AG04450 (cell line): ENCODE measurements at places on chromosomes 12 and 14.

DNA sequence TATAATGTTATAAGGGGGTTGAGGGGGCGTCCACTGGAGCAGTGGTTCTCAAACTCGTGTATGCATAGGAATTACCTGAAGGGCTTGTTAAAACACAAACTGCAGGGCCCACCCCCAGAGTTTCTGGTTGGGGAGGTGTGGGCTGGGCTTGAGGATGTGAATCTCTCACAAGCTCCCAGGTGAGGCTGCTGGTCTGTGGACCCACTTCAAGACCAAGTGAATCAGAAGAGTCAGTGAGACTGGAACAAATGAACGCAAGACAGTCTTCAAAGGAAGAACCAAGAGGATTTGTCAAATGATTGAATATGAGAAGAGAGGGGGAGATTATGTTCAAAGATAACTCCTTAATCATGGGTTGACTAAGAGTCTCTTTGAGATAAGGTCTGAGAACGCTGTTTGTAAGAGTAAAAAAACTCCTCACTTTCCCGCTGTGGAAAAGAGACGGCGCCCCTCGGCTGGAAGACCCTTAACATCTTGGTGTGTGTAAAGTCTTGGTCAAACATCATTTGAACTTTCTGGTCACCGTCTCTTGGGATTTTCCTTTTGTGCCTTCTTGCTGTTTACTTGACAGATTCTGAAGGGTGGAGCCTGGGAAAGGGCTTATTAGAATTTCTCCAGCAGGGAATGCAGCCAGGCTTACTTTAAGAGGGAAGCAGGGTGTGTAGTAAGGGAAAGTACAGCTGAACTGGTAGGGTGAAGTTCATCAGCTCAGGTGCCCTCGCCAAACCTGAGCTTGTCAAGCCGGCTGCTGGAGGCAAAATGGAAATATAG, 5.3 kb upstream of the FOXN3 start:
- DNase-seq: no peak

DNA sequence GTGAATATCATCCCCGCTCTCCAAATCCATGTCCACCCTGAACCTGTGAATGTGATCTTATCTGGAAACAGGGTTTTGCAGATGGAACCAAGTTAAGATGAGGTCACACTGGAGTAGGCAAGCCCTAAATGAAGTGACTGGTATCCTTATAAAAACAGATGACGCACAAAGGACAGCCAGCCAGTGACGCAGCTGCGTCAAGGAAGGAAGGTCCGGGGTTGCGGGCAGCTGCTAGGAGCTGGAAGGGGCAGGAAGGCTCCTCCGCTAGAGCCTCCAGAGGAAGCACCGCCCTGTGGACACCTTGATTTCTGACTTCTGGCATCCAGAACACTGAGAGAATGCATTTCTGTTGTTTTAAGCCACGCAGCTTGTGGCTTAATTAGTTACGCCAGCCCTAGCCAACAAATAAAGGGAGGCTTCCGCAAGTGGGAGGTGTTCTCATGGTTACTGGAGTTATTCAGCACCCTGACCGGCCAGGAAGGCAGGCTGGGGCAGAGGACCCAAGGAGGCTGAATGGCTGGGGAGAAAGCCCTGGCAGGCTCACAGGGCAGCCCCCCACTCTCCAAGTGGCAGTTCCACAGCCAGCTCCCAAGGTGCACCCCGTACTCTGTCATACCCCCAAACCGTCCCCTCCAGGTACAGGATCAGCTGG, 127.6 kb upstream of the NCOR2 start:
- no peak for DNase-seq

DNA sequence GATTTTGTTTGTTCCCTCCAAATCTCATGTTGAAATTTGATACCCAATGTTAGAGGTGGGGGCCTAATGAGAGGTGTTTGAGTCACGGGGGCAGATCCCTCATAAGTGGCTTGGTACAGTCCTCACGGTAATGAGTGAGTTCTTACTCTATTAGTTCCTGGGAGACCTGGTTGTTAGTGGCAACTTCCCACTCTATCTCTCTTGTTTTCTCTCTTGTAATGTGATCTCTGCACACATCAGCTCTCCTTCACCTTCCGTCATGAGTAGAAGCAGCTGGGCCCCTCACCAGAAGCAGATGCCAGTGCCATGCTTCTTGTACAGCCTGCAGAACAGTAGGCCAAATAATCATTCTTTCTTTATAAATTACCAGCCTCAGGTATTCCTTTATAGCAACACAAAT, 29.6 kb upstream of the KCNK10 start:
- DNase-seq: no peak

- DNase-seq: no peak
These were observed 14.0 kb downstream of the CCDC62 start for GRCh38 chr12:122788387-122788786.

- DNase-seq: no peak
These were observed 1131.1 kb downstream of the TMEM121 start for GRCh38 chr14:106657460-106657859.

DNA sequence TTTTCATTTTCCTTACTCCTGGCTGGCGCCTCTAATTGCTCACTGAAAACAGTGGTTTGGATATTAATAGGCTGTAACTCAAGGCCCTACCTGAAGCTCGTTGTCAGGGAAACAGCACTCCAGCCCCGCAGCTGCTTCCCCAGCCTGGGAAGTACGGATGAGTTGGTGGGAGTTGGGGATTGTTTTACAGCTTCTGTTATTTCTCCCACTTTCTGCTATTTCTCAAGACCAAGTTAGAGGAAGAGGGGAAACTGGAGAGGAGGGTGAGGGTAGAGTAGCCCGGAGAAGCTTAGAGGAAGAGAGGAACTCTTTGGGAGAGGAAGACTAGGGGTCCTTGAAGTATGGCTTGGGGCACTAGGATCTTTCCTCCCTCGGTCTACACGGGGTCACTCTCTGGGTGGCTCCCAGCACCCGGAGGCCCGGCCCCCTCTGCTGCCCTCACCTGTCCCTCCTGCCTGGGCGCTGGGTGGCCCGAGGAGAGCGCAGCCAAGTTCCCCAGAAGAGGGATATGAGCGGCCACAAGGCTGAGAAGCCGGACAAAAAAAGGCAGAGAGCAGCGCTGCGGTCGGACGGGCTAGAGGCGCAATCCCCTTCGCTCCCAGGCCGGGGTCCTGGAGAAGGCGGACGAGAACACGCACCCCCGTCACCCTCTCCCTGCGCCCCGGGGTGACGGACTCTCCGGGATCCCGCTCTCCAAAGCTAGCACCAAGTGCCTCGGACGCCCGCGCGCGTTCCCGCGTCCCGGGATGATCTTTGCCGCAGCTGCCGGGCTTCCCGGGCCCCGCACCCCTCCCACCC, 671 bp downstream of the SPTB start:
- DNase-seq: no peak

- no peak for DNase-seq
These were observed 855.3 kb downstream of the DIO2 start for GRCh38 chr14:79356040-79356439.

- no peak for DNase-seq
These were observed 32.8 kb downstream of the ERP29 start for GRCh38 chr12:112046003-112046402.

GRCh38 chr14:54108481-54109471, 152.2 kb upstream of the BMP4 start:
- DNase-seq: peak; percentile 48

GRCh38 chr14:69711065-69711464, 55.9 kb upstream of the SRSF5 start:
- no peak for DNase-seq

GRCh38 chr12:3207858-3208257, 130.7 kb downstream of the TSPAN9 start:
- DNase-seq: no peak

- DNase-seq: no peak
These were observed 228.5 kb upstream of the G2E3 start for GRCh38 chr14:30330445-30330844.

DNA sequence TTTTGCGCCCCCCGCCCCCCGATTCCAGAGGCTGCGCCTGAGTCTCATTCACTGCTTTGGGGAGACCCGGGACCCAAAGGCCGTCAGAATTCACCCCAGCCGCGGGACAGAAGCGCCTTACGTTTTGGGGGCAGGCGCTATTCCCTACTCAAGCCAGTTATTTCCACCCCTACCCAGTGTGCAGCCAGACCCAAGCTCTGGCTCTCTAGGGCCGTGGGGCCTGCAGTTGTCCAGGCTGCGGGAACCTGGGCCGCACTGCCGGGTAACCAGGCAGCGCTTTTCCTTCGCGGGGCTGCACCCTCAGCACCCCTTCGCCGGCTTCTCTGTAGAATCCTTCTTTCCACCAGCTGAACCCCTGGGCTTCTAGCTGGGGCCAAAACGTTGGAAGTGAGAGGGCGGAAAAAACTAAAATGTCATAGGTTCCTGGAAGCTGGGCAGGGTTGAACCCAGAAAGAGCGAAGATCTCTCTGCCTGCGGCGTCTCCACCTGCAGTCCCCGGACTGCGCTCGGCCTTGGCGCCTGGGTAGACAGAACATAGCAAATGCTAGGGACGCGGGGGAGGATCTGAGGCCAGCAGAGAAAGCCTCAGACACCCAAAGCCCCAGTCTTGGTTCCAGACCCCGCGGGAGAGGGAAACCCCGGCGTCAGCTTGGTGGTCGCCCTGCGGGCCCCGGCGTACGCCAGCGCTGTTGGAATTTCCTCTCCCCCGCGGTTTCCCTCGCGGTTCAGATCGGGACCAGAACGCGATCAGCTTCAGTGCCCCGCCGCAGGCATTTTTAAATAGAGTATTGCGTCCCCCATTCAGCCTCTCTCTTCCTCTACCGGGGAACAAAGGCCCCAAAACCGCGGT, 18.3 kb downstream of the TBX3 start:
- no peak for DNase-seq

DNA sequence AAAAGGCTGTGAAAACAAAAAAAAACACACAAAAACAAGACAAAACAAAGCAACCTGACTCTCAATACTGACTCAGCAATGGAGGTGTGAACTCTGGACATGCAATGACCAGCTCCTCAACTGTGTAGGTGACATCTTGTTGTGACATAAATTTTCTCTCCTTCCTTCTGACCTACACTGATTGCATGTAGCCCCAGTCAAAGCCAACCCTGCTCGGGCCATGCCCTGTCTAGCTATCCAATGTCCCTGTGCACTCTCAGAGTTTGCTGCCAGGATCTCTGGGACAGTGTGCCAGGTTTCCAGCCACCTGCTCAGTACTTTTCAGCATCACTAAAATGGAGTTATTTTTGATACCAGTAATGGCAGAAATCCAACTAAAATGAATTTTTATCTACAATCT, 18.9 kb upstream of the CRACR2A start:
- DNase-seq: no peak

DNA sequence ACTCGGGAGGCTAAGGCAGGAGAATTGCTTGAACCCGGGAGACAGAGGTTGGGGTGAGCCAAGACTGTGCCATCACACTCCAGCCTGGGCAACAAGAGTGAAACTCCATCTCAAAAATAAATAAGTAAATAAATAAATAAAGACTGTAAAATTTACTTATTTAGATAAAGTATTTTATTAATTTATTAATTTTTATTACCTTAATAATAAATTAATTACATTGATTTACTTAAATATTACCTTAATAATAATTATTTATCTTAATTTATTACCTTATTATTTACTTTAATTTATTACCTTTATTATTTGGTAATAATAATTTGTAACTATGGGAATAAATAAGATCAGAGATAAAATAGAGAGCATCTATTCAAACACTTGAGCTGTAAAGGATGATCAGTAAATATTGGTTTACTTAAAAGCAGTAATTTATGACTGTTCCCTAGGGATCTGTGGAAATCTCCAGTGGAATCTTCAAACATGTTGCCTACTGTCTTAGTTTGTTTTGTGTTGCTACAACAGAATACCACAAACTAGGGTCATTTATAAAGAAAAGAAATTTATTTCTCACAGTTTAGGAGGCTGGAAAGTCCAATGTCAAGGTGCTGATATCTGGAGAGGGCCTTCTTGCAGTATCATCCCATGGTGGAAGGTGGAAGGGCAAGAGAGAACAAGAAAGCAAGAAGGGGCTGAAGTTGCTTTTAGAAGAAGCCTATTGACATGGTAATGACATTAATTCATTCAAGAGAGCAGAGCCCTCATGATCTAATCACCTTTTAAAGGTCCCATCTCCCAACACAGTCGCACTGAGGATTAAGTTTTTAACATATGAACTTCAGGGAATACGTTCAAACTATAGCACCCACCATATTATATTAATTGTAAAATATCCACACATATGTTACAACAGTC, 37.1 kb downstream of the SOCS2 start:
- DNase-seq: no peak

DNA sequence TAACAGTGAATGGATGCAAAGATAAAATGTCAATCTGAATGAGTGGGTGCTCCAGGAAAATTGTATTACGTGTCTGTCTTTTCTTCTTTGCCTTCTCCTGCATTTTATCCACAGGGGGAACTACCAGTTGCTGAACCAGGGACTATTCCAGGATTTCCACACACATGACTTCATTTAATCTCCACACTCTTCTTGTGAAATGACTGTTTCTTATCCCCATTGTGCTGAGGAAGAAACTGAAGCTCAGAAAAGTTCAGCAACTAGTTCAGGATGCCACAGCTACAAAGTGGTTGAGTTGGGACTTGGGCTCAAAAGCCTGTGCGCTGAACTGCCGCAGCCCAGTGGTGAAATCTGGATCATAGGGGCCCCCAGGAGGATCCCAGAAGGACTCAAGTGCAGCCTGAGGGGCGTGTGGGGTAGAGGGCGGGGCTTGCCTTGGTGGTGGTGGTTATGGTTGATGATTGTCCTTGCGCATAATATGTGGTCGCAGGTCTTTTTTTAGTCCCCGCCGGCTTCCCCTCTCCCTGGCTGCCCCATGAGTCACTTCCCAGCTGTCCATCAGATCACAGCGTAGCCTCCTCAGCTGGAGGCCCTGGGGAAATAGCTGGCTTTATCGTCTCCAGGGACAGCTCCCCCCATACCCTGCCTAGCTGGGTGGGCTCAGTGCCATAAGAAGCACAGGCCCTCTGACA, 235.2 kb upstream of the CRY1 start:
- DNase-seq: no peak

DNA sequence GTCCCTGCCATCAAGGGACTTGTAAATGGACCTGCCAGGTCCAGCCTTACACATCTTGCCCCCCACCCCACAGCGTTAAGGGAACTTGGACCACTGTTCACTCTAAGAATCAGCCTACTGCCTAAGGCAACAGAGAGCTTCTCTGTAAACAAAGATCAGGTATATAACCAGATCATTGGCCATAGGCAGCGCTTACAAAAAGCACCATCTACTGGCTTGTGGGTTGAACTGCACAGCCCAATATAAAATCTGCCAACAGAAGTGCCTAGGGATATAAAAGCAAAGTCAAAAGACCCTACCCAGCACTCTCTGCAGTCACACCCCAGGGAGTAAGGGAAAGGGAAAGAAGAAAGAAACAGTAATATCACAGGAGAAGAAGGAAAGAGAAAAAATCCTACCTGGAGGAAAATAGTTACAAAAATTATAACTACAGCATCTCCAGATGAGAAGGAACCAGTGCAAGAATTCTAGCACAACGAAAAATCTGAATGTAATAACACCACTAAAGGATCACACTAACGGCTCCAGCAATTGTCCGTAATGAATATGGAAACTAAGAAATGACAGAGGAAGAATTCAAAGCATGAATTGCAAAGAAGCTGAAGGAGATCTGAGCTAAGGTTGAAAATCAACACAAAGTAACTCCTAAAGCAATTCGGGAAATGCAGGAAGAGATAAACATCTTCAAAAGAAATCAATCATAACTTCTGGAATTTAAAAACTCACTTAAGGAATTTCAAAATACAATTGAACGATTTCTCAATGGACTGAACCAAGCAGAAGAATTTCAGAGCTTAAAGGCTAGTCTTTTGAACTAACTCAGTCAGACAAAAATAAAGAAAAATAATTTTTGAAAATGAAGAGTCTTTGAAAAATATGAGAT, 95.2 kb upstream of the PCED1B start:
- DNase-seq: peak; percentile 29

GRCh38 chr14:38004610-38004879, 203.2 kb upstream of the SSTR1 start:
- DNase-seq: no peak
